ENCODE measurements at places on chromosomes 4 and X.

DNA sequence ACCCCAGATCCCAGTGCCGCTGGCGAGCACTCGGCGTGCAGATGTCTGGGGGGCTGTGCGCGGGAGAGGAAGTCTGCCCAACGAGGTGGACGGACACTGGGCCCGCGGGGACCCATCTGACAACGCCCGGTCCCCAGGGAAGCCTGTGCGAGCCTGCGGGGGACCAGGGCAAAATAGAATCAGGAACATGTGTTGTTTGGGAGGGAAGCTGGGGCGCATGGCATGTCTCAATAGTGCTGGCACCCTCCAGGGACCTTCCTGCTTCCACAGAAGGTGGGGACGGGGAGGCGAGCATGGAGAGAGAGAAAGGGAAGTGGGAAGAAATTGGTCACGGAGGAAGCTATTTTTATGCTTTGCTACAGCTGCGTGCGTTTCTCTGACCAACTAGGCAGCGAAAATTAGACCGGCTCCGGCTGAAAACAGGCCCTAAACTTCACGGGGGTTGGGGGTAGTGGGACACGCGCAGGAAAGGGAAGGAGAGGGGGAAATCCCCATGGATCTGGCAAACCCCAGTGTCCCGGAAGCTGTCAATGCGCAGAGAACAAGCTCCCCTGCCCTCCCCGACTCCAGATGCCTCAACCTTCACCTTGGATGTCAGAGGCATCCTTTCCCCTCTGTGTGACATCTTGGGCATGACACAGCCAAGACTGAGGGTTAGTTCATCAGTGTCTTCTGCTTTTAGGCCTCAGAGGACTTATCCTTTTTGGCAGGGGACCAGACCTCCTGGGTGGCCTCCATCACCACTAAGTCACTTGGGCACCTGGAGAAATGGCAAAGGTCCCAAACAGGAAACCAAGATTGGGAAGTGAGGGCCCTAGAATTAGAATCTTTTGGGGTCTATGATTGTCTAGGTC, 169.8 kb upstream of the BCOR start:
- DNase-seq = peak; percentile 25

DNA sequence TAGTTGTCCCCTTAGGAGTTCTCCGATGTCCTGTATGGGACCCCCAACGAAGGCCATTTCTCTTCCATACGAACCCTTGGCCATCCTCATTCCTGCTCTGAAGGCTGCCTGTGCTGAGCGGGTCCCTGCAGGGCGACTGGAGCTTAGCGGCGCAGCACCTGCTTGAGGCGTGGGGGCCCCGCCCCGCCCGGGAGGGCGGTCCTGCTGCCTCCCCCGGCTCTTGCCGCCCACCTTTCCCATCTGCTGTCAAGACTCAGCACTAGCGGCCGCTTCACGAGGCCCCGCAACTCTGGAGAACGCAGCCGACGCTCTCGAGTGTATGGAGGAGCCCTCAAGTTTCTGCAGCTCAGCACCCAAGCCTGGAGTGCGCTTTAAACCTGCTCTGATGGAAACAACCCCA, 197.7 kb downstream of the TRIML1 start:
- no peak for DNase-seq

GRCh38 chrX:86002076-86002896, 45.1 kb downstream of the CHM start:
- peak; percentile 71 for DNase-seq

GRCh38 chr4:8745005-8745790, 126.4 kb downstream of the HMX1 start:
- no peak for DNase-seq

DNA sequence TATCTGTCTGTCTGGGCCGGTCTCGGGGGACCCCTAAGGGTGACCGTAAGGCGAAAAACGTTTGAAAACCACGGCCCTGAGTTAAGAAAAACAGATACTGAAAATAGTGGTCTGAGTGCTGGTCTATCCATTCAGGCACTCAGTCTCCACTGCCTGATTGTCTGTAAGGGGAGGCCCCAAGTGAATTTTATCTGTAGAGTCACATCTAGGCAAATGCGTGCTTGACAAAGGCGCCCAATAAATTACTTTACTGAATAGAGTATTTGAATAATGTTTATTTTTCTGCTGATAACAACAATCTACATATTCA, 465 bp downstream of the HNRNPH2 start:
- no peak for DNase-seq

GRCh38 chr4:78137532-78137931, 80.4 kb downstream of the FRAS1 start:
- no peak for DNase-seq

DNA sequence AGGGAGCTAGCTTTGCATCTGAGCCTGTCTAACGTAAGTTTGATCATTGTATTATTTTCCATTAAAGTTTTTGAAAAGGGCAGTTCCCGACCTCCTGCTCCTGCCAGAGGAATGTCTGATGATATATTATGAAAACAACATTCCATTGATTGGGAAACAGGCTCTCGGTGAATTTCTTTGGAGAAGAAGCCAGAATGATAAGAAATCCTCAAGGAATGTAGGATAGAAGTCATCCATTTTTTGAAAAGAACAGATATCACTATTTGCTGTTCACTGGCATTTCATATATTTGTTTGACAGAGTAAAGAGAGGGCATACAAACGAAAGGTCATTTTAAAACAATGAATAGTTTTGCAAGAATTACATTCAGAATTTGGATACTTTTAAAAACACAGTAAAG, 781.0 kb upstream of the HTR2C start:
- DNase-seq = no peak

GRCh38 chrX:16310326-16310725, 143.0 kb downstream of the MAGEB17 start:
- DNase-seq = no peak

DNA sequence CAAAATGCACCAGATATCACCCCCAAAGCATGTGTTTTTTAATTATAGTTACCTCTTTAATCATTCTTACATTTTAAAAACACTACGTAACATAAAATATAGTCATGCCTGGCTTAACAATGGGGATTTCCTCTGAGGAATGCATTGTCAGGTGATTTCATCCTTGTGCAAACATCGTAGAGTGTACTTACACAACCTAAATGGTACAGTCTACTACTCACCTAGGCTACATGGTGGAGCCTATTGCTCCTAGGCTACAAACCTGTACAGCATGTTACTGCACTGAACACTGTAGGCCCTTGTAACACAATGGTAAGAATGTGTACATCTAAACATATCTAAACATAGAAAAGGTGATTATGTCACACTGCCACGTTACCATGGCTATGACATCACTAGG, 208.6 kb downstream of the SPOCK3 start:
- DNase-seq = no peak

DNA sequence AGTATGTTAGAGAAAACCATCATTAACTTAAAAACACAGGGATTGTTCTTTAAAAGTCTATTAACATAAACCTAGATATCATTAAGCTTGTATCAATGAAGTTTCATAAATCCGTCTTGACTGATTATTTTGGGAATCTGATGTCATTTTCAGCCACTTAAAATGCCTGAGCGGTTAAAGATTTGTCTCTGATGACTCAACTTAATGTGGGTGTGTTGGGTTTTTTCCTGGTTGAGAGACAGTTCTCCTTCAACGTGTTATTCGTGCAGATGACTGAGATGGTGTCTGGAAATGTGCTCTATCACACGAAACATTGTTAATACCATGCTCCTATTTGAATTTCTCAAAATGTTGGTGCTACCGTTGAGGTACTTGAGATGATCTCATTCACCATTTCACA, 227.3 kb upstream of the TENM3 start:
- DNase-seq = no peak

GRCh38 chrX:120302434-120302833, 8.8 kb downstream of the TMEM255A start:
- peak; percentile 68 for DNase-seq

GRCh38 chrX:155313766-155314165, 20.6 kb downstream of the CLIC2 start:
- DNase-seq = no peak

DNA sequence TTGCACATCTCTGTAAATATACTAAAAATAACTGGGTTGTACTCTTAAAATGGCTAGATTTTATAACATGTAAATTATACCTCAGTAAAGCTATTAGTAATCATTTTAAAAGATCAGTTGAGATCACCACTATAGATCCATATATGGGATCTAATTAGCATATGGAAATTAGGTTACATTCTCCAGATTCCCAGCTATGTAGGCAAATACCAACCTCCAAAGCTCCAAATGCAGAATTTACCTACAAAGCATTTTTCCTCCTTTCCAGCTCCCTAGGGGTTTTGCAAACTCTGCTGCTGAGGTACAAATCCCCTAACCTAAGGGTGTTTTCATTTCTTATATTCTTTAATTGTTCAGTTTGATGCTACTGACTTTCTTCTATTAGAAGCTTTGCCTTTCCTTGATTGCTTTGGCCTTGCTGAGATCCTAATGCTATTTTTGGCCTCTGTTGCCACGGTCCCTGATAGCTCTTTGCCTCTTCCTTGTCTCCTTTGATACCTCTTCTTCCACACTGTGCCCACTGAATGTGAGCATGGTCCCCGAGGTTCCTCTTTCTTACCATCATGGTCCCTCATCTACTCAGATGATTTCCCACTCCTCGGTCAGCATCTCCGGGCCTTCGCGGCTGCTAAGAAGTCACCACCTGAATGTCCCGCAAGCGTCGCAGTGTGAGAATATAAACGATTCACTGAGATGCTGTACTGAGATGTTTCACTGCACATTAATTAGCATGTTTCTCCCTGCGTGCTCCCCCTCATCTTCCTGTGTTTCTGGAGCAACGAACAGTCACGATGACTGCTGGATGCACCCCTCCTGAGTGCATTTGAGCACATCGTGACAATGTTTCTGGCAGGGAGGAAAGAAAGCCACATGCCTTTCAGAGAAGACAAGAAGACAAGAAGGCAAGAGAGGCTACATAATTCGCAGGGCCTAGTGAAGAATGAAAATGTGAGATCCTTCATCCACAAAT, 23.8 kb downstream of the ENPP6 start:
- no peak for DNase-seq

DNA sequence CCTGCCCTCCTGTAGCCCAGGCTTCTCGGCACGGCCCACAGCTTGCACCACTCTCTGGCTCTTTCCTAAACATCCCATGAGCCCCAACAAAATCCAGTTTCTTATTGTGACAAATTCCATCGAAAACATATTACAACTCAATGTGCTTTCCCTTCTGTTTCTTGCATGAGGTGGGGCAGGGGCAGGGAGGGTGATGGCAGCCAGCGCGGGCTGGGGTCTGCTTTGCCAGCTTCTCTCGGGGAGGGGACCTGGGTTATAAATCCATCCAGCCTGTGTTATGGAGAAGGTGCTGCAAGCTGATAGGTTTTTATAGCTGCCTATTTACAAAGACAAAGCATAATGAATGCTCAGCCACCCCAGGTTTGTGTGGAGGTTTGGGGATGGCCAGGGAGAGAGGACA, 21.1 kb downstream of the PPP2R2C start:
- DNase-seq = no peak

DNA sequence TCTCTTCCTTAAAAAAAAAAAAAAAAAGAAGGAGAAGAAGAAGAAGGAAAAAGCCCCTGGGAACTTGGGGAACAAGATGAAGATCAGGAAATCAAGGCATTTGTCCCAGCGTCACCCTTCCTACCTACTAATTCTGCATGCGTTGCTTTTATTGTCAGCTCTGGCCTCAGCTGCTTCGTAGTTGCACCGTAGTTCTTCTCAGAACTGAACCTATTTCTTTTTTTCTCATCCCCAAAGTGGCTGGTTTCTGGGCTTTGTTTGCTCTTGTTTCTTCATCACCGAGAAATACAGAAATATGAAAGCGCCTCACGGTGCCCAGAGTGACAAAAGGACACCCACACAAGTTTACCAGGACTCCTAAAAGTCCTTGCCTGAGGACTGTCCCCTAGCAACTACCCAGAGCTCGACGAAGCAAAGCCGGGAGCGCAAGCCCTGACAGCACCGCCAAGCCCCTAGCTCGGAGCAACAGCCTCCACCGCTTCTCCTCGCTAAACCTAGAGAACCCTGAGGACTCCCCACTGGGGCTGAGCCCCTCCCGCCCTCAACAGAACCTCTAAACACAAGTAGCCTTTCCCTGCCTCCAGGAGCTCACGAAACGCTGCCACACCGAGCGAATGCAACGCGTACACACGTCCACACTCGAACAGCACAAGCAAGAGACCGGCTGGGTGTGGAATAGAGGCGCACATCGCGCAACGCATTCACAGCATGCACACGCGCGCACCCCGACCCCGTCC, 710 bp downstream of the PRKG2 start:
- peak; percentile 72 for DNase-seq

GRCh38 chr4:110610940-110611831, 11.7 kb downstream of the PITX2 start:
- no peak for DNase-seq

- no peak for DNase-seq
These were observed 123.7 kb downstream of the ANAPC4 start for GRCh38 chr4:25500626-25501316.

DNA sequence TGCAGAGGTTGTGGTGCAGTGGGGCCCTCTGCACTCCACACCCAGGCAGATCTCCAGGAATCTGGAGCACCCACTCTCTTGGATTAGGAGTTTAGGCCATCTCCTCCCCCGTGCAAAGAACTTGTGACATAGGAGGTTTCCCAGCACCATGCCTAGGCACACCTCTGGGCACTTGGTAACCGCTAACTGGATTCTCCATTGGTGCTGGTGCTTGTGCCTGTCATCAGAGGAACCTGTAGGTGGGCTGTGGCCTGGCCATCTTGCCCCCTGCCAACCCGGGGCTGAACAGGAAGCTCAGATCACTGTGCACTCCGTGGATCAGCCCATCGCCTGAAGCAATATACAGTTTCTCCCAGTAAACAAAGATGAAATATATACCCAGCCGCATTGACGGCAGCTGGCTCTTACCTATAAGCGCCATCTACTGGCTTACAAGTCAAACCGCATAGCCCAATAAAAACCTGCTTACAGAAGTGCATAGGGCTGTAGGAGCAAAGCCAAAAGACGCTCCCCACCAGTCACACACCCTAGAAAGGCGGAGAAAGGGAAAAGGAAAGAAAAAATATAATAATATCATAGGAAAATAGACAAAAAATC, 19.1 kb upstream of the TEX13B start:
- peak; percentile 74 for DNase-seq

- peak; percentile 78 for DNase-seq
These were observed 17.5 kb upstream of the SH3KBP1 start for GRCh38 chrX:19904778-19905367.

- no peak for DNase-seq
These were observed 11.3 kb upstream of the BLTP1 start for GRCh38 chr4:122140834-122141233.

- DNase-seq = no peak
These were observed 287.1 kb downstream of the ANK2 start for GRCh38 chr4:113336556-113336955.

- no peak for DNase-seq
These were observed 4.6 kb downstream of the CTBP1 start for GRCh38 chr4:1244081-1244977.

- DNase-seq = no peak
These were observed 54.3 kb upstream of the MAGEB2 start for GRCh38 chrX:30161043-30161442.

GRCh38 chr4:92952426-92952825, 648.7 kb downstream of the GRID2 start:
- DNase-seq = no peak

GRCh38 chr4:141587897-141588296, 48.5 kb upstream of the IL15 start:
- DNase-seq = no peak

GRCh38 chr4:153705743-153706468, 21.8 kb downstream of the TLR2 start:
- DNase-seq = peak; percentile 53

- DNase-seq = peak; percentile 84
These were observed 184.1 kb downstream of the MID1IP1 start for GRCh38 chrX:38985375-38985774.

GRCh38 chr4:31021008-31021407, 300.8 kb downstream of the PCDH7 start:
- DNase-seq = no peak
